Trophoblast cell (in vitro differentiated cells and primary cell): ENCODE measurements at places on chromosomes 13 and 19.
A peak's percentile ranks its signal among the peaks of the same experiment; 100 is the strongest.

- no peaks in the 10 kb centered on the region for H3K27me3 ChIP-seq
- H3K4me3 ChIP-seq, result no peak overlapping the region
- H3K4me1 ChIP-seq, result no peaks in the 10 kb centered on the region
- no peaks in the 10 kb centered on the region for H3K36me3 ChIP-seq
Observed at GRCh38 chr13:78830508-78830907, 171.6 kb upstream of the OBI1 start.

- no peak overlapping the region for H3K4me3 ChIP-seq
Observed at GRCh38 chr13:59674616-59675015, 489.1 kb downstream of the DIAPH3 start.

DNA sequence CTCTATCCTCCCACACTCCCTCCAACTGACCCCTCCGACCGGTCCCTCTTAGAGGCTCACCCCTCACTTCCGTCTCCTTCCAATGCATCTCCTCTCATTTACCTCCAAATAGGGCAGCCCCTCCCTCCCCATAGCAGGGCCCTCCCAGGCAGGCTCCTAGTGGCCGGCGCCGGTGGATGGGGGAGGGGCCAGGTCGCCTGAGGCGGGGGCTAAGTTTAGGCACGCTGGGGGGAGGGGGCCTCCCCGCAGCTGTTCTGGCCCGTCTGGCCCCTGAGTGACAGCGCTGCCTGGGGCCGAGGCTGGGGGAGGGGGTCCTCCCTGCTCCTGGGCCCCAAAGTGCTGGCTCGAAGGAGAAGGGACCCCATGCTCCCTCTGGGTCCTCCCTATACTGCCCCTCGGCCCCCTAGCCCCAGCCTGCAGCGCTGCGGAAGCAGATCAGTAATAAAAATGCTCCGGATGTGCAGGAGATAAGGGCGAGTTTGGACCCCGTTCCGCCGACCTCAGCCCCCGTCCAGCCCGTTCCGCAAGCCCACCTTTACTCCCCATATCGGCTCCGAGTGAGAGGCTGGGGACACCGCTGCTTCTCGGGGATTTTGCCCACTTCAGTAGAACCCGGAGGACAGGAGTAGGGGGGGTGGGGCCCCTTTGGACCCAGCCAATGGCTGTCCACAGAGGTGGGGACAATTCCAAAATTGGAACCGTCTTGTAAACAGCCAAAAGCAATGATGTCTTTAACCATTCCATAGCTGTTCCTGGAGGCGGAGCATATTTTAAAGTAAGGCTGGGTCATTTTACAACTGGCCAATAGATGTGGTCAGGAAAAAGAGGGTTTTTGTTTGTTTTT lies 4.0 kb downstream of the RTN2 start:
- H3K4me3 ChIP-seq, result peak overlapping the region; percentile 72
- H3K4me1 ChIP-seq, result peaks cover 15% of the 10 kb centered on the region
- H3K27me3 ChIP-seq, result peaks cover 2% of the 10 kb centered on the region
- H3K27ac ChIP-seq, result peak overlapping the region; percentile 58
- peak; percentile 63 for DNase-seq

DNA sequence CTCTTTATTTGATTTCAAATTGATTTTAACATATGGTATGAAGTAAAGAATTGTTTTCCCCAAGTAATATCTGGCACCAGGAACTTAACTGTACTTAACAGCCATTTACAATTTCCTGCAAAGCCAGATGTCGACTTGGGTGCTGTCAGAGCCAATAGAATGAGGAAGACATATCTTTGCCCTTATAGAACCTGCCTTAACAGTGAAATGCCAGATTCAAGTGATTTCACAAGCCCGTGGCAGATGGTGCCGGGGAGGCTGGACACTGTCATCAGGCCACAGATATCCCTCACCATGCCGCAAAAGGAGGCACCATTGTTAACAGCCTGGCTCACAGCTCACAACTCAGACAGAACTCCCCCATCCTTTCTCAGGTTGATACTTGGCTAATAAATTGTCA lies 48.7 kb downstream of the ESD start:
- H3K4me3 ChIP-seq, result no peak overlapping the region
- no peak overlapping the region for H3K27ac ChIP-seq
- H3K36me3 ChIP-seq, result peaks cover 13% of the 10 kb centered on the region
- H3K27me3 ChIP-seq, result no peaks in the 10 kb centered on the region
- DNase-seq, result peak; percentile 88

DNA sequence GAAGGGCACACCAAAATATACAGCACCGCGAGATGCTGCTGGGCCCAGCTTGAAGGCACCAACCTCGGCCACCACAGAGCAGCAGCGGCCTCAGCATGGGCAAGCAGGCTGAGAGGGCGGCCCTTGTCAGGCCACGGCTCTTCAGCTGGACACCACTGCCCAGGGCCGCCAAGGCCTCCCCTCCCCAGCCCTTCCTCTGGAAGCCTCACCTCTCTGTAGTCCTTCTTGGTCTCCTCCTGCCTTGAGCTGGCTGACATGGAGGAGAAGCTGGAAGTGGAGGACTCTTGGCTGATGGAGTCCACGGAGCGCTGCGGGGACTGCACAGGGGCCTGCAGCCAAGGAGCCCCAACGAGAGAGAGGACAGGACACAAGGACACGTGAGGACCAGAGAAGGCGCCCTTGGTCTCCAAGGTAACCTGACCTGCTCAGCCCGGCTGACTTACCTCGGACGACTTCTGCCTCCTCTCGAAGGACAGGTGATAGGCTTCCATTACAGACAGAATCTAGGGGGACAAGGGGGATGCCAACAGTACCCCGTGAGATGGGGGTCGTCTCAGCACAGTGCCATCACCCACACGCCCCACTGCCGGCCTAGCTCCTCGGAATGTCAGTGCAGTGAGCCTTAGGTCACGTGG lies 38.2 kb downstream of the PDCD5 start:
- H3K4me3 ChIP-seq, result no peak overlapping the region
- H3K27ac ChIP-seq, result no peak overlapping the region
- DNase-seq, result no peak
- H3K4me1 ChIP-seq, result no peaks in the 10 kb centered on the region
- H3K27me3 ChIP-seq, result no peaks in the 10 kb centered on the region
- peaks cover 58% of the 10 kb centered on the region for H3K36me3 ChIP-seq

DNA sequence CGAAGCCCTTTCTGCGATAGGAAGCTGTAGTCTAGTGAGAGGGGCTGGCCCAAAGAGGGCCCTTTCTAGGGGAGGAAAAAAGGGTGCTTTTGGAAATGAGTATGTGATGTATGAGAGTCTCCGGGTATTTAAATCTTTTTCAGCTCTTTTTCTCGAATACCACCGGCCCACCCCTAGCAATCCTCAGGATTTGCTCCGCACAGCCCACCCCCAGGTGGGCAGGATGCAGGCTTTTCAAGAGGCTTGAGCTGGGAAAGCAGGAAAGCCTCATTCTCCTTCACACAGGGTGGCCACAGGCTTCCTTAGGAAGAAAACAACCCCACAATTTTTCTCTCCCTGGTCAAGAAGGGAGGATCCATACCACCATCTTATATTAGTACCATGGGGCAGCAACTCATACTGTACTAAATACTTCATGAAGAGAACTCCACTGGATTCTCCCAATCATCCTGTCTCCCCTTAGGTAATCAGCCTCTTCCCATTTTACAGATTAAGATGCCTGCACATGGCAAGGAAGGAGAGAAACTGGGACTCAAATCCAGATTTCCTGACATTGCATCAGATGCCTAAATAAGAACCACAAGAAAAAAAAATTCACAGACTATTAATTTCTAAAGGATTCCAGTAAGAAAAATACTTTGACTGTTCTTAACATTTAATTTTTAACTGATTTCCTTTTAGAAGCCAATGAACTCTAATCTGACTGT lies 84.4 kb downstream of the STK24 start:
- H3K27ac ChIP-seq, result no peak overlapping the region
- no peak for DNase-seq
- H3K36me3 ChIP-seq, result peaks cover 4% of the 10 kb centered on the region
- H3K4me1 ChIP-seq, result no peaks in the 10 kb centered on the region

DNA sequence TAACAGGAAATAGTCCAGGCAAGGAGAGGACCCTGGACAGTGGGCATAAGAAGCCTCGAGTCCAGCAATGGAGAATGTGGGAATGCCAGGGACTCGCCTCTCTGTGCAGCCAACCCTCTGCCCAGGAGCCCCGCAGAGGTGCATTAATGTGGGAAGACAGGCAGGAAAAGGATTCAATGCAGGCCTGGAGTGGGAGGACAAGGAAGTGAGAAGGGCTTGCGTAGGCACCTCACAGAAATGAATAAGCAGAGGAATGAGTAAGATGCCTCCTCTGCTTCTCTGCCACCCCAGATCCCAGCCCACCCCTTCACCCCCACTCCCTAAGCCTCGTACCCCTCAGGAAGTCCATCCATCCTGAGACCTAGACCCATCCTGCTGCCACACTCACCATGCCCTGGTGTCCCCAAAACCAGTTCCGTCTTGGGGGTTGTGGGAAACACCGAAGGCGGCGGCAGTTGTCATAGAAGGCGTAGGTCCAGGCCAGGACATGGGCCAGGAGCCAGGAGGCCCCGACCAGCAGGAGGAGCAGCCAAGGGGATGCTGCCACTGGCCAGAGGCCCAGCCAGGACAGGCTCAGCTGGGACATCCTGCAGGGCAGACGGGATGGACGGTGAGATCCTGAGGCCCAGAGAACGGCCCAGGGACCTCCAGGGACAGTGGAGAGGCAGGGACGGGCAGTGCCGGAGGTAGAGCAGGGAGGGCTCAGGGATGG lies 692 bp downstream of the CYP4F2 start:
- no peak overlapping the region for H3K27ac ChIP-seq
- no peak for DNase-seq
- no peak overlapping the region for H3K4me3 ChIP-seq
- H3K4me1 ChIP-seq, result no peaks in the 10 kb centered on the region

DNA sequence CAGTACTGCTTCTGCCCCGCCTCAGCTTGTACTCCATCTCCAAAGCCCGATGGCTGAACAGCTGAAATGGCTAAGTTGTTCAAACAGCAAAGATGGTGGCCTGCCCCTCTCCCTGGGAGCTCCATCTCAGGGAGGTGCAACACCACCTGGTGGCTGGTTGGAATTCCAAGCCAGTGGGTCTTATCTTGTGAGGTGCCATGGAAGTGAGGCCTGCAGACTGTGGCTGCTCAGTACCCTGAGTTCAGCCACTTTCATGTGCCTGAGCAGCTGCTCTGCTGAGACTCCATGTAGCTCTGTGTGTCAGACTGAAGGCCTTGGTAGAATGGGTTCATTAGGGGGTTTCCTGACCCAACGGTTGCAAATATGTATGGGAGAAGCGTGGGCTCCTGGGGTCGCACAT lies 67.3 kb upstream of the SPRY2 start:
- no peaks in the 10 kb centered on the region for H3K4me1 ChIP-seq
- no peak overlapping the region for H3K27ac ChIP-seq
- no peaks in the 10 kb centered on the region for H3K27me3 ChIP-seq
- no peak overlapping the region for H3K4me3 ChIP-seq

DNA sequence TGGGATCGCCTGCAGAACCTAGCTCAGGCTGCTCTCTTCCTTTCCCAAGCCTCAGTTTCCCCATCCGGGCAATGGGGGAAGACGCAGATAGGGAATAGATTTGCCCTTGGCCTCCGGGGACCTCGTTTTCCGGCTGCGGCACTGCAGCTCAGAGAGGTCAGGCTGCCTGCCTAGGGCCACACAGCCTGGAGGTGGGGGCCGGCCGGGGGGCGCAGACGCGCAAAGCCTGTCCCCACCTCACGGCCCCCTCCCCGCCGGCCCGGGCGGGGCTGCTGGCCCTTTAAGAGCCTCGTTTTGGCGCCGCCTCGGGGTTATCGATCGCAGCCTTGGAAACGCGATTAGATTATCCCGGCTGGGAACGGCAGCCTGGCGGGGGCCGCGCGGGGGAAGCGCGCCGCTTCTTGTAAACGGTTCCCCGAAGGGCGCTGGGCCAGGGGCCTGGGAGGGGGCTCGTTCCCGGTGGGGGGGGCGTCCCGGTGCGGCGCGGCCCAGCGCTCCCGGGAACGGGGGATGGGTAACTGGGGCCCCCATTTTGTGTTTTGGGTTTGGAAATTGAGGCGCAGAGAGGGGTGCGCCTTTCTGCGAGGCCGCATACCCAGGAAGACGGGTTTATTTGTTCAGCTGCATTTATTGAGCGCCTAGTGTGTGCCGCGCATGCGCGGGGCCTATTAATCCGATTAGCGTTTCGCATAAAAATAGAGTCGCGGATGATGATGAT lies 23.4 kb upstream of the TCF3 start:
- H3K4me3 ChIP-seq, result no peak overlapping the region
- peak; percentile 13 for DNase-seq
- peaks cover 32% of the 10 kb centered on the region for H3K27me3 ChIP-seq

- no peak overlapping the region for H3K27ac ChIP-seq
- H3K27me3 ChIP-seq, result no peaks in the 10 kb centered on the region
- no peaks in the 10 kb centered on the region for H3K4me1 ChIP-seq
- H3K36me3 ChIP-seq, result no peaks in the 10 kb centered on the region
- H3K4me3 ChIP-seq, result no peak overlapping the region
- DNase-seq, result no peak
Observed at GRCh38 chr13:50476577-50477285, 366.8 kb downstream of the DLEU7 start.

- no peak for DNase-seq
- no peak overlapping the region for H3K4me3 ChIP-seq
- H3K27ac ChIP-seq, result no peak overlapping the region
- no peaks in the 10 kb centered on the region for H3K27me3 ChIP-seq
- H3K4me1 ChIP-seq, result peaks cover 2% of the 10 kb centered on the region
Observed at GRCh38 chr13:21730186-21730880, 59.5 kb downstream of the FGF9 start.

DNA sequence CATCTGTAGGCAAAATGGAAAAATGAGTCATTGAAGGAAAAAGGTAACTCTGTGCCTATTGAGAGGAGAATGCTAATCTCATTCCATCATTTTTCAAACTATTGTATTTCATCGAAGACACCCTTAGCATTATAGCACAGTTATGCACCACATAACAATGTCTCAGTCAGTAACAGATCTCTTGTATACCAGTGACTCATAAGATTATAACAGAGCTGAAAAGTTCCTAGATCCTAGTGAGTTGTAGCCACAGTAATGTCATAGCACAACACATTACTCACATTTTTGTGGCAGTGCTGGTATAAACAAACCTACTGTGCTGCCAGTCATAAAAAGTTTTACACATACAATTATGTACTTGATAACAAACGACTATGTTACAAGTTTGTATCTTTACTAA lies 1077.6 kb downstream of the DIAPH3 start:
- no peak overlapping the region for H3K27ac ChIP-seq
- H3K36me3 ChIP-seq, result no peaks in the 10 kb centered on the region
- H3K4me3 ChIP-seq, result no peak overlapping the region
- H3K27me3 ChIP-seq, result no peaks in the 10 kb centered on the region

GRCh38 chr13:79349011-79349410 lies 57.0 kb downstream of the RBM26 start:
- no peak for DNase-seq
- no peaks in the 10 kb centered on the region for H3K27me3 ChIP-seq
- no peak overlapping the region for H3K27ac ChIP-seq
- no peaks in the 10 kb centered on the region for H3K4me1 ChIP-seq
